ENCODE measurements at places on chromosomes 2 and 18.

GRCh38 chr2:127535422-127535901 lies at the start of gene MYO7B:
Gene MYO7B, plus strand, starts transcription at chr2:127535683. Its CDS starts 24,040 bp downstream, at chr2:127559723.
- no peak for DNase-seq

DNA sequence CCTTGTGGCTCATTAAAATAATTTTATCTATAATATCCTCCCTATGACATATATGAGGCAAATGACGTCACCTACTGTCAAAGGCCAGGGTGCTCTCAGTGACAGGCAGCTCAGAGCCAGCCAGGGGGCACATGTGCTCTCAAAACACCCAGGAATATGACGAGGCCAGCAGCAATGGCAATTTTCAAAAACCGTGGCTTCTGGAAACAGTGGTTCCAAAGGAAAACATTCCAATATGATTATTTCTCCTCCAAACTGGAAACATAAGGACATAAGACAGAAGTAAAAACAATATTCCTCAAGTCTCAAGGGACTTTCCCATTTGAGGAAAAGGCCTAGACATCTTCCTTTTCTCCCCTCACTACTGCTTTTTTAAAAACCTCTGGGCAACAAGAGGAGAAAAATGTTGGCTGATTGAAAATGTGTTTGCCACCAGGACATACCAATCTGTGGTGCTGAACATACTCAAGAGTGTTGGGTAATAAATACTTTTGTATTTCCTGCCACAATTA lies 40.8 kb downstream of the RNF152 start:
- no peak for DNase-seq

GRCh38 chr2:23273786-23274185 lies 111.2 kb upstream of the KLHL29 start:
- no peak for DNase-seq

GRCh38 chr2:71607151-71607889 lies 154.0 kb downstream of the DYSF start:
- no peak for DNase-seq

DNA sequence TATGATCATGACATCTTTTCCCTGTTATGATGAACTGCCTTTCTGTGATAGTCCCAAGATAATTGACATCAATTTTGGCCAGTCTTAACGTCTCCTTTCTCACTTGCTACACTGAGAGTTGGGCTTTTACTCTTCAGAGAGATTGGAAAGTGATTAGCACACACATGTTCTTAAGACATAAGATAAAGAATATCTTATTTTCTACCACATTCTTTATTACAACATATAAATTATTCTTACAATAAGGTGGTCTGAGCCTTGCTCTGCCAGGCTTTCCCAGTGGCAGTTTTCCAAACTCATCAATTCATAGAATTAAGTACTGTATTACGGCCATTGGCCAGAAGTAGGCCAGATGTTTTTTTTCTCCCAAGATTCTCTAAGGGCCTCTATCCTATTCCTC lies 5.7 kb upstream of the DSC3 start:
- no peak for DNase-seq

GRCh38 chr2:174959787-174960186 lies 45.4 kb downstream of the CHN1 start:
- DNase-seq: no peak

GRCh38 chr2:70728128-70728527 lies 39.9 kb downstream of the ADD2 start:
- no peak for DNase-seq

DNA sequence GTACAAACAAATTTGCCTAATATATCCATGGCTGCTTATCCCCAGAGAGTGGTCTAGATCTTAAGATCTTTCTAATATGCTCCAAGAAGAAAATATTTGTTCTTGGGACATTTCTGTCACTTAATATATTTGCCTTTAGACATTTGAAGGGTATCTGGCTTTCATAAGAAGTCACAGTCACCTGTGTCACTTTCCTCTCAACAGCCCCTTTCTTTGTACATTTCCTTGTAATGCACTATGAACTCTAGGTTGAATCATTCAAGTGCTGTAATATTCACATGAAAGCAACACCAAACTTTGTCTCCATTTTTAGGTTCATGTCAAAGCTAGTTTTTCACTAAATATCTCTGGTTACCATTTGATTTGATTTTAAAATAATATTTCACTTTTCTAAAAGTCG lies 41.4 kb upstream of the NABP1 start:
- no peak for DNase-seq

- no peak for DNase-seq
These were observed 86.9 kb downstream of the MCFD2 start for GRCh38 chr2:46828491-46829230.

DNA sequence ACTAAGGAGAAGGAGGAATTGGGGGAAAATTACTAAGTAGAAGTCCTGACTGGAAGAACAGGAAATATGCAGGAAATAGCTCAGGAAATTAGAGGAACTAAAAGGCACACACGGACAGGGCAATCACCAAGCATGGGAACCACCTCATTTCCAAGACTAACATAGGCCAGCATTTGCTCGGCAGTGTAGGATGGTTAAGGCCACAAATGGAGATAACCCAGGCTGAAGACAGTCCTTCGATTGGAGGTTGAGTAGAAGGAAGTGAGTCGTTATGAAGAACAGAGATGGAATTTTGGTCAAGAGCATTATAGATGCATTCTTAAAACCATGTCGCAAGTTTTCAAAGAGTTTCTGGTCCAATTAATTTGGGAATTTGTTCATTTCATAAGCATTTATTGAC lies 401.4 kb downstream of the ALK start:
- no peak for DNase-seq

- DNase-seq: peak; percentile 21
These were observed 3.0 kb downstream of the LBH start for GRCh38 chr2:30234180-30234971.

DNA sequence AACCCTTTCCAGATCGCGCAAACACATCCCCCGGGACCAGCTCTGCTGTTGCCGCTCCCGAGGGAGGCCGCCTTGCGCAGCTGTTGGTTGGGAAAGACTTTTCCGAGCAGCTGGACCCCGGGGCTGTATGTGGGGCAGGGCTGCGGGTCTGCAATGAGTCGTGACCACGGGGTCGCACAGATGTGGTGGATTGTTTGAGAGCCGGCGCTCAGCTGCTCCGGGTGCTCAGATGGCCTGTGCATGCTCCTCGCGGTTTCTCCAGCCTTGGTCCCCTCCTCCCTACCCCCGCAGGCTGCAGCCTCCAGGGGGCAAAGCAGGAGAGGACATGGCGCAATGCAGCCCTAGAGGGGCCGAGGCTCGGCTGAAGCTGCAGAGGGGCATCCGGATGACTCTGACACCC lies 105.2 kb upstream of the OTOS start:
- DNase-seq: peak; percentile 9

GRCh38 chr2:34121076-34121475 lies 522.0 kb upstream of the FAM98A start:
- no peak for DNase-seq

DNA sequence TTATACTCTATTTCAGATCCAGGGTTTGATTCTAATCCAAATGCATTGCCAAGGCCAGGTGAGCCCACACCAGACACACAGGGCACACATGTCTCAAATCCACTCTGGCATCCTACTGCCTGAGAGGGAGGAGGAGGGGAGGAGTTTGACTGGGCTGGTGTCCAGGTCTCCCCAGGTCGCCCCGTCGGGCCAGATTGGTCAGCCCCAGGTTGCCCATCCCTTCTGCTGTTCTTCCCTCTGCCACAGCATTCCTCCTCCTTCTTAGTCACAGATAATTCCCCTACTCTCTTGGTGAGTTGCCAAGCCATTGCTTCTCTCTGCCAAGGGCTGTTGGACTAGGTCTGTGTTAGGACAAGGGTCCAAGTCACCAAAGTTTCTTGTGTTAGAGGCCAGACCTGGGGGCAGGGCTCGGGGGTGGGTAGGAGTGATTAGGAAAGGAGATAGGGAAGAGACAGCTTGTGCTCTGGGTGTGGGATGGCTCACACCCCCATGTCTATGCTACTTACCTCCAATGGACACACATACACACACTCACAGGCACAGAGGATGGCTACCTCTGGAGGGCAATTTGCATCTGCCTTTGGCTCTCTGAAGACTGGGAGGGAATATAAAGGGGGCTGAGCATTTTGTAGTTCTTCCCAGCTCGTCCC lies 2.5 kb upstream of the EGR4 start:
- DNase-seq: no peak

DNA sequence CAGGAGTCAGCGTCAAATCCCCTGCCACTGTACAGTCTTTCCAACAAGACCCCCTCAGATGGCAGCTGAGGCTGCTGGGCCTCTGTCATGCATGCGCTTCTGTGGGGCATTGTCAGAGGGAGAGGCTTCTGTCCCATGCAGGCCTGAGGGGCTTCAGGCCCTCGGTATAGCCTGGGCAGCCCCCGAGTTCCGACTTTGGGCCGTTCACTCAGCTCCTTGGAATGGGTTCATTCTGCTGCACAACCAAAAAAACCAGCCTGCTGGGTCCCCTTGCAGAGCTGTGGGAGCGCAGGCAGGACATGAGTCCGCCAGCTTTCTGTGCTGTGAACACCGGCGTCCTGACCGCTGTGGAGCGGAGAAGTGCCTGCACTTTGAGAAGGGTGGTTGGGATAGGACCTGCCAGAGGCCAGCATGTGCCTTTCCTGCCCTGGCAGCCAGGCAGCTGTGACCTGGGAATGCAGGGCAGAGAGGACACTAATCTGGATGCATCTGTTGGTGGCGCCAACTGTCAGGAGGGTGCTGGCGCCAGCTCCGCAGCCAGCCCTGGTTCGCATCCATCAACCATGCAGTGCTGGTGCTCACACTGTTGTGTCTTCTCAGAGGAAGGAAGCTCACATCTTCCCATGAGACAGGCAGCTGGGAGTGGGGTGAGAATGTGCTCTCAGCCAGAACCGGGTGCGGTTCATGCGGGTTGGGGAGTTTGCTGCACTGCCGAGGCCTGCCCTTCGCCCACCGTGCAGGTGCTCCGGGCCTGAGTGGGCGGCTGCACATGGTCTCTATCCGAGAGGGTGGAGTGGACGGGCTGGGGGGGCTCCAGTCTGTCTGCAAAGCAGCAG lies 14.3 kb downstream of the ARHGEF4 start:
- no peak for DNase-seq

DNA sequence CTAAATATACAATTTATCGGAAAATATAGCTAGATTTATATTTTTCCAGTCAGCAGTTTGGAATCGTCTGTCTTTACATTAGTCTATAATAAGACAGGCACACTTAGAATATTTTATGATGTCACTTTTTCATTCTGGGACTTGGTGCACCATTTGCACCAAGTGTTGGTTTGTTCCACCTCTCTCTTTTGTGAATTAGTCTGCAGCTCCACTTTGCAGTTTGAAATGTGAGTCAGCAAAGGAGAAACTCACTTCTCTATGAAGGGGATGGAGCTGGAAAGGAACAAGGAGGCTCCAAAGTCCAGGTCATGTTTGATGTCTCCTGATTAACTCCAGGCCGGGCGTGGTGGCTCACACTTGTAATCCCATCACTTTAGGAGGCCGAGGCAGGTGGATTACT lies 63.8 kb upstream of the RTN4 start:
- no peak for DNase-seq

DNA sequence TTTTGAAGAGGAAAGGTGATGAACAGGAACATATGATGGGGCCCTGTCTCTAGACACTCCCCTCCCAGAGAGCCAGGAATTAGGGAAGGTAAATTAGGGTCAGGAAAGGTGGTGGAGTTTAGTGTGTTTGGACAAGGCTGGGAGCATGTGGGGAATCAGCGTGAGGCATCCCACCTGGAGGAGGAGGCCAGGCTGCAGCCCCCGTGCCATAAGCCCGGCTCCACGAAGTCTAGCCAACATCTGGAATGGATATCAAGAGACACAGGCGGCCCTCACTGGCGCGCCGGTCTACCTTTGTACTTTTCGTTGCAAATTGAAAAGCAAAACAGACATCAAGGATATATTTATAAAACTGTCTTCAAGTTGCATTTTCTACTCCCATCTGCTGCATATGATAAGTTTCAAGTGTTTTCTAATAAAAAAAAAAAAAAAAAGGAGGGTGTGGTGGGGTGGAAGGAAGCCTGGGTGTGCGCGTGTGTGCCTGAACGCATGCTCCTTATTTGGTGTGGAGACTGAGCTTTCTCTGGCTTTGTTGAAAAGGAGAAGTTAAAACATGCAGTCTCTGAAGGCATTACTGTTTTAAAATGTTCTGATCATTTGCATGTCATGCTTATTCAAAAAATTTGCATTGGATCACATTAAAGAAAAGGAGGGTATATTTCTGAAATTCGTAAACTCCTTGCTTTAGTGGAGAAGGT lies 546.7 kb upstream of the ID2 start:
- no peak for DNase-seq

GRCh38 chr2:60509066-60509465 lies 44.4 kb downstream of the BCL11A start:
- DNase-seq: no peak

DNA sequence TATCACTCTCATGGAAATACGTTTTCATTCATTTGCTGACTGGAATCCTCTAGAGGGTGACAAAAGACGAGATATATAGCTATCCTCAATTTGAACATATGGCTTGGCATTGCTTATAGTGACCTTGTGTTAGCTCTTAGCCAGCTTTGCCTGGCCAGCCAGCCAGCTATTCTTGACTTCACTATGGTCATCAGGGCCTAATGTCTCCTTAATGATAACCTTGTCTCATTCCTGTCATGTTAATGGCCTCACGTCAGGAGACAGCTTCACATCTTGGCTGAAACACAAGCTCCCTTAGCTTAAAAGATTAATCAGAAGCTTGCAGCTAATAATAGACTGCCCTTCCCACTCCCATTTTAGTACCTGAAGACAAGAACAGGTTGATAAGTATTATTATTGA lies 1517.5 kb upstream of the PIK3C3 start:
- DNase-seq: no peak

GRCh38 chr2:233991196-233991595 lies 59.3 kb upstream of the SPP2 start:
- no peak for DNase-seq

GRCh38 chr2:134790487-134790886 lies 47.9 kb upstream of the ACMSD start:
- DNase-seq: no peak

GRCh38 chr2:10482460-10482859 lies 34.3 kb upstream of the ODC1 start:
- no peak for DNase-seq

DNA sequence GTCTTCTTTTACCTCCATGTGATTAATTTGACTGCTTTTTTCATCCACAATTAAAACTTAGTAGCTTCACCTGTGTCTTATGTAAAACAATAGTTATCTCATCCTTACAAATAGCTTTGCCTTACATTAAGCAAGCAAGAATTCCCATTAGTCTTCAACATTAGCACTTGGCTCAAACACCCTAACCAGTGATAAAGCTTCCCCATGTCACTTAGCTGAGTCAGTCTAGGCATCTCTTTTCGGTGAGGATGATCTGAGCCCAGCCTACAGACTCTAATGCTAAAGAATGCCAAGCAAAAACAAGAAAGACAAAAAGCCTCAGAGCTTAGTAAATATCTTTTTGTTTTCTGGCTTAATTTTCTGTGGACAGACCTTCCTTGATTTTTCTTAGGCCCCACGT lies 26.1 kb downstream of the GAD1 start:
- no peak for DNase-seq

GRCh38 chr18:79480171-79481045 lies 84.7 kb downstream of the NFATC1 start:
- no peak for DNase-seq

DNA sequence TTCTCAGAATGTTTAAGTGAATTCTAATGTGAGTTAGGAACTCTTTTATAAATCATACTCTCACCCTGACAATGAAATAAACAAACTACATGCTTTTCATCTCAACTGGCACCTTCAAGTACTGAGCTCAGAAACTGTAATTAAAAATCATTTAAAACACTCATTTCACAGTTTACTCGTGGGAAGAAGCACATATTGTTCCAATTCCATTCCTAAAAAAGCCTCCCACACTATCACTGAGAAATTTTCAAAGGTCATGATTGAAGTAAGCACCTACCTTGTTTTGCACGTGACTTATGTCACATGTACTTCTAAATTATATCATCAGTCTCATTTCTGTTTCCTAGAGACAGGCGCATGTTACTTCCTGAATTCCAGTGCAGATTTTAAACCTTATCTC lies 678.1 kb upstream of the SLC8A1 start:
- DNase-seq: no peak

Data from fibroblast of the conjunctiva (primary cell).